ENCODE measurements at places on chromosomes 1 and 21.

DNA sequence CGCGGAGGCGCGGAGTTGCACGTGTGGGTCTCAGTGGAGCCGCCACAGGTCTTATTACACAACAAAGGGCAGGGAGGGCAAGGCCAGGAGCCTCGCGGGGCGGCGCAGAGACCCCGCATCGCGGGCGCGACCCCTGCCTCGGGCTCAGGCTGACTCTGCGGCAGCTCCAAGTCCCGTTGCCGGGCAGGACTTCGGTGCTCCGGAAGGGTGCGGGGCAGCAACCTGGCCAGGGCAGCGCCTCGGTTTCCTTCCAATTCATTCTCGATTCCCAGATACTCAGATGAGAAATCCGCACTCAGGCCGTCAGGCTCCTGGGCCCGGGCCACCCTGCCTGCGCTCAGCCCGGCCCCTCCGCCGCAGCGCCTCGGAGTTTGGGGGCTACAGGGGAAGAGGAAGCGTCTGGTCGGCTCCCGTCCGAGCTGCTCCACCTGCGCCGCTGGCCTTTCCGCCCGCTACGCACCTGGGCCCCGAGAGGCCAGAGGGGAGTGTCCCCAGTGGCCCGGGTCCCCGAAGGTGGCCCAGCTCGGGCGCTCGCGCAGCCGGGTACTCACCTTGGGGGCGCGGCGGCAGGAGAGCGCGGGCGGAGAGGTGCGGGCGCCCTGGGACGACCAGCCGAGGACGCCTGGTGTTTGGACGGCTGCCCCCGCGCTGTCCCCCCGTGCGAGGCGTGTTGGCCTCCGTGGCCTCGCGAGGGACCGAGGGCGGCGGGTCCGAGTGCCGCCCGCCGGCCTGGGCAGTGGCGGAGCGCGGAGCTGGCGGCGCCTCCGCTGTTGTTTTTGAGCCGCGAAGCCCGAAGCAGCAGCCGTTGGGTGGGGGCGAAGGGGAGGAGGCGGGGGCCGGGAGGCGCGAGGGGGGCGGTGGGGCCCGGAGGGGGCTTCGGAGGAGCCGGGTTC is 1.1 kb upstream of the PRDM16 start:
- peak; percentile 38 for DNase-seq

DNA sequence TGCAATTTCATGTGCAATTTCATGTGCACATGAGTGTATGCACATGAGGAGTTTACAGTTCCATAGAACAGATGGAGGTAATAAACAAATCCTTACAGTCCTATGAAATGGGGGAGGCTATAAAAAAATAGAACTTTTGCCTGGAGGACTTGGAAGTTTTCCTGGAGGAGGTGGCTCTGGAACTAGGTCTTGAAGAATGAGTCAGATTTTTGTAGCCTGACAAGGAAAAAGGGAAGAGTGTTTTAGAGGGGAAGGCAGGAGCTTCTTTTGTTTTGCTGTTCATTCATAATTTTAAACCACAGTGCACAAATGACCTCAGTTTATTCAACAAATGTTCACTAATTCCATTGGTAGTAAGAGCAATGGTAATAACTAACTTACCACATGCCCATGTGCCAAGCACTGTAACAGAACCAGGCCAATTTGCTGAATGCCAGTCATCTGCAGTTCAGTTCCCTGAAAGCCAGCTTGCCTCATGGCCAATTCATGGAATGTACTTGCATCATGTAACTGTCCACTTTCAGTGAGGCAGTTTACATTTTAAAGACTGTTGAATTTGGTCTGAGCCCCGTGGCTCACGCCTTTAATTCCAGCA is 2.7 kb downstream of the DIO1 start:
- no peak for DNase-seq

DNA sequence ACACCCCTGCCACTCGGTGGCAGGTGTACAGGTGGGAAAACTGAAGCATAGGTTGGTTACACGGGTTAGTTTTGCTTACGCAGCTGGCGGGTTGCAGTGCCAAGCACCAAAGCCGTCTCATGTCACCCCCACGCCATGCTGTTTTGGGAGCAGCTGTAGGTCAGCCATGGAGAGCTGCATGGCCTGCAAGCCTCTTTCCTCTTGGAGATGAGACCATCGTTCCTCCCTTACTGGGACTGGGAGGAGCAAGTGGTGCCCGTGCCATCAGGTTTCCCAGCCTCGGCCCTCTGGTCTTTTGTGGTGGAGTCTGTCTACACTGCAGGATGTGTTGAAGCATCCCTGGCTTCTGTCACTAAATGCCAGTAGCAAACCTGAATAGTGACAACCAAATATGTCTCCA is 46.9 kb downstream of the AJAP1 start:
- no peak for DNase-seq

- no peak for DNase-seq
Measured at GRCh38 chr21:43834146-43834905, 30.7 kb upstream of the AGPAT3 start.

- no peak for DNase-seq
Measured at GRCh38 chr1:179807691-179808485, 64.8 kb downstream of the FAM163A start.

GRCh38 chr1:167305059-167305705 is 84.5 kb downstream of the POU2F1 start:
- DNase-seq = no peak

GRCh38 chr21:40210251-40210650 is 343.0 kb downstream of the PCP4 start:
- DNase-seq = no peak

GRCh38 chr1:229434641-229435051 is 752 bp upstream of the ACTA1 start:
- peak; percentile 9 for DNase-seq

GRCh38 chr1:226371866-226372490 is 35.9 kb downstream of the PARP1 start:
- no peak for DNase-seq

GRCh38 chr1:50261951-50262350 is 153.2 kb downstream of the ELAVL4 start:
- no peak for DNase-seq

DNA sequence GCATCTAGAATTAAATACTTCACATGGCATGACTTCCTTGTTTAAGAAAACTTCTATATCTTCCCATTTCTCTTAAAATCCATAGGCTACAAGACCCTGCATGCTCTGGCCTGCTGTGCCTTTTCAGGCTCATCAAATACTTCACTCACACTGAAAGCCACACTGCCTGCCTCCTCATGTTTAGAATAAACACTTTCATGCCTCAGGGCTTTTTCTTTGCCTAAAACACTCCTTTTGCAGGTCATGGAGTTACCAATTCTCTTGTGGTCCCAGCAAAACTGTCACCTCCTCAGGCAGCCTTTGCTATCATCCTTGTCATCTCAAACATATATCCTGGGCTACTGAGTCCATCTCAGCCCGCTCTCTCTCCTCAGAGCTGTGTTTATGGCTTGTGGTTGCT is 5.5 kb downstream of the SGIP1 start:
- no peak for DNase-seq

DNA sequence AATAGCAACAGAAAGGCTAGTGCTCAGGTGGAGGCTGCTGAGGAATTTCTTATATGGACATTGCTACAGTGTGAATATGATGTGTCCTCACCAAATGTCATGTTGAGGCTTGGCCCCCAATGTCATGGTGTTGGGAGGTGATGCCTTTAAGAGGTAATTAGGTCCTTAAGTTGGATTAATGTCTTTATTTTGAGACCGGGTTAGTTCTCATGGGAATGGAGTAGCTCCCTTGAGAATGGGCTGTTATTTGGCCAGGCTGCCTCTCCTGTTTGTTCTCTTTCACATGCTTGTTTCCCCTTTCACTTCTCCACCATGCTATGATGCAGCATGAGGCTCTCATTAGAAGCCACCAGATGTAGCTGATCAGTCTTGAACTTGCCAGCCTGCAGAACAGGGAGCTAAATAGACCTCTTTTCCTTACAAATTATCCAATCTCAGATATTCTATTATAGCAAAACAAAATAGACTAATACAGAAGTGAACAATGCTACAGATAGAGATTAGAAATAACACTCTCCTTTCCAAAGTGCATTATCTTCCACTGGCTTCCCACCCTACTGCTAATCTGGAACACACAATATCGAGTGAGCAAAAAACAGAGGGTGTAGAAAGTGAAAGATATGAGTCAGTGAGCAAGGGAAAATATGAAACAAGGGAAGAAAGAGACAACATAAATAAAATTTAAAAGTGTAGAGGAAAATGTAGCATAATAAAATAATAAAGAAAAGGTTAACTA is 160.2 kb downstream of the NTMT2 start:
- DNase-seq = no peak

- no peak for DNase-seq
Measured at GRCh38 chr1:17192394-17193221, 12.3 kb upstream of the PADI1 start.

Data from HEK293T (cell line).